ENCODE measurements at places on chromosomes 16 and 17. TPM values are rescaled to one million over a fixed set of nuclear protein-coding genes. Genes with fewer than 3 reads are reported as not detected.

PRR15L gene
- not detected for total RNA-seq

ALOX15B gene
- 0.36 TPM for total RNA-seq

SRP68 gene
- total RNA-seq = 19.5 TPM

CCL4L2 gene
- total RNA-seq = not detected

LRRC37A3 gene
- total RNA-seq = 2.1 TPM

PKMYT1 gene
- total RNA-seq = 5.8 TPM

FSCN2 gene
- 1.6 TPM for total RNA-seq

CCDC144A gene
- not detected for total RNA-seq

TCAP gene
- not detected for total RNA-seq

KRTAP1-5 gene
- not detected for total RNA-seq

TBC1D3C gene
- 0.54 TPM for total RNA-seq

GJD3 gene
- total RNA-seq = not detected

CD300A gene
- total RNA-seq = not detected

CACNG3 gene
- total RNA-seq = not detected

ATP2C2 gene
- not detected for total RNA-seq

CDH16 gene
- not detected for total RNA-seq

LGALS9 gene
- under 0.01 TPM for total RNA-seq

CD79B gene
- not detected for total RNA-seq

Data from cardiac atrium fibroblast (primary cell).